ENCODE measurements at places on chromosomes 2 and 18.

- DNase-seq = no peak
Measured at GRCh38 chr2:74181739-74182138, 3.1 kb upstream of the MOB1A start.

DNA sequence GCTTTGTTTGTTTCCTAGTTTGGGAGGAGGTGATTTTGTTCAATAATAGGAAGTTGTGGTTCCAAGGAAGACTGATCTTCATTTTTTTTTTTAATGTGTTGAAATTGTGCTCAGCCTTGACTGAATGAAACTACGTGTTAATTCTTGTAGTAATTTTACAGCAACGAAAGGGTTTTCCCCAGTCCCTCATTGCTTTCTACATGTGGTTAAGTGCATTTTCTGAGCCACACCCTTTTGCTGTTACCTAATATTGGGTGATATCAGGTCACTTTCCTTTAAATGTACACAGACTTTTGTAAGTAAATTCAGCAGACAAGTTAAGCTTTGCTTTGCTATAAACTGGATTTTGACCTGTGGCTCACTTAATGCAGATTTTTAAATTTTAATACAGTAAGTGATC, 73.6 kb downstream of the OTX1 start:
- no peak for DNase-seq

GRCh38 chr18:44881461-44882162, 200.9 kb downstream of the SETBP1 start:
- no peak for DNase-seq

GRCh38 chr2:8345200-8345599, 336.7 kb upstream of the ID2 start:
- no peak for DNase-seq

DNA sequence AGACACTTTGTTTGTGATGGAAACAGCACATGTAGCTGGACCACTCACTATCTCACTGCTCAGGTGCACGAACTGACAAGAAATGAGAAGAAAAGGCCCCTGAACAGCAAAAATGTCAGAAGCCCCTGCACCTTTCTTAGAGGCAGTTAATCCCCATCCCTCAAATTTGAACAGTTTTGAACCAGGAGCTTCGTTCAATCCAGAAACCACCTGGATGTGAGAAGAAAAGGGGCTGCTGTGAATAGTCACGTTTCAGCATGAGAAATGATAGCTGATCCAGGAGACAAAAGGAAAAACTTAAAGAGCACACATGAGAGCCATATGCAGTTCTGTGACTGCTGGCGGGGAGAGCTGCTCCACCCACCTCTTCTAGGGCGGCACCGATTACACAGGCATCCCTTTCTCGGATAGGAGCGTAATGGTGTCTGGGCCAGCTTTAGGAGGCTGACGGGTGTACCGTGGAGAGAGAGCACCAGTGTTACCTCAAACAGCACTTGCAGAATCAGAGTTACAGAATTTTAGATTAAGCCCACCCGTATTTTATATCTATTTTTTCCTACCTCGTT, 117.0 kb upstream of the EML6 start:
- DNase-seq = no peak

- DNase-seq = no peak
Measured at GRCh38 chr2:161353543-161353942, 45.3 kb downstream of the PSMD14 start.

- no peak for DNase-seq
Measured at GRCh38 chr18:25299426-25300300, 52.3 kb downstream of the ZNF521 start.

DNA sequence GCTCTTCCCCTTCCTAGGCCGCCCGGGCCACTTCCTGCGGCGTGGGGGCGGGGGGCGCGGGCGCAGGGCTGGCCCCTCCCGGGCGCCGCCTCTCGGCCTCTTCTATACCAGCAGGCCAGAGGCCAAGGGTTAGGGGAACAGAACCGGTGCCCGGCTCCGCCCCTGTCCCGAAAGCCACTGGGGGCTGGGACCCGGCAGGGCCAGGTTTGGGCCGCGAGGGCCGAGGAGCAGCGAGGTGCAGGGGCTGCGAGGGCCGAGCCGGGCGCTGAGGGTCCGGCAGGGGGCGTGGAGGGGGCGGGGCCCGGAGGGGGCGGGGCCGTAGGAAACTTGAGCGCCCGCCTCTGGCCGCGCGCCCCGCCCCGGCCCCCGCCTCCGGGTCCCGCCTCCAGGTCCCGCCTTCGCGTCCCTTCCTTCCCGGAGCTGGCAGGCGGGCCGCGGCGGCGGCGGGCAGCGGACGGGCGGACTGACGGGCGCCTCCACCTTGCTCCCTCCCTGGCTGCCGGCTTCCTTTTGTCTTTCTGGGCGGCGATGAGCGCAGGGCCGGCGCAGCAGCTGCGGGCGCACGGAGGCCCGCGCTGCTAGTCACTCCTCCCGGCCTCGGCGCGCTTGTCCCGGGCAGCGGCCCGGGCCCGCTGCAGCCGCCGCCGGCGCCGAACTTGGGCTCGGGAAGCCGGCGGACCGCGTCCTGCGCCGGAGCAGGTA, at the start of gene HPCAL1:
Gene HPCAL1, plus strand, starts transcription at position 426 of the 702 bp plus-strand sequence. CDS start 116,854 bp downstream, outside the sequence.
- peak; percentile 68 for DNase-seq

- no peak for DNase-seq
Measured at GRCh38 chr2:32363597-32363996, 6.8 kb downstream of the BIRC6 start.

GRCh38 chr2:44273596-44273995, 1.7 kb upstream of the SLC3A1 start:
- no peak for DNase-seq

All from COR-L47 (cell line).